BJ (cell line): ENCODE measurements at places on chromosomes 6 and 20.

- no peak for DNase-seq
These were observed 260.9 kb downstream of the SLC24A3 start for GRCh38 chr20:19473216-19473921.

DNA sequence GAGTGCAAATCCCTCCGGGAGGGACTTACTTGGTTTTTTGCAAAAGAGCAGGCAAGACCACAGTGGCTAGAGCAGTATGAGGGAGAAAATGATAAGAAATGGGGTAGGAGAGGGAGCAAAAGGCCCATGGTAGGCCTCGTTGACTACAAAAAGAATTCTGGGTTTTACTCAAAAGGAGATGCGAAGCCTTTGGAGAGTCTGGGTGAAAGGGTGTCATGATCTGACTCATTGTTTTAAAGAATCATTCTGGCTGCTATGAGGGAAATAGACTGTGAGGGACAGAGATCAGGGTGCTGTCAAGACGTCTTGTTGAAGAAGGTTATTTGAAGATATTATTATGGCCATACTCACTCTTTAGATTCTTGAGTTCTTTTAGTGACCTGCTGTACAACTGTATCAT, 13.0 kb downstream of the TBC1D32 start:
- DNase-seq: no peak

DNA sequence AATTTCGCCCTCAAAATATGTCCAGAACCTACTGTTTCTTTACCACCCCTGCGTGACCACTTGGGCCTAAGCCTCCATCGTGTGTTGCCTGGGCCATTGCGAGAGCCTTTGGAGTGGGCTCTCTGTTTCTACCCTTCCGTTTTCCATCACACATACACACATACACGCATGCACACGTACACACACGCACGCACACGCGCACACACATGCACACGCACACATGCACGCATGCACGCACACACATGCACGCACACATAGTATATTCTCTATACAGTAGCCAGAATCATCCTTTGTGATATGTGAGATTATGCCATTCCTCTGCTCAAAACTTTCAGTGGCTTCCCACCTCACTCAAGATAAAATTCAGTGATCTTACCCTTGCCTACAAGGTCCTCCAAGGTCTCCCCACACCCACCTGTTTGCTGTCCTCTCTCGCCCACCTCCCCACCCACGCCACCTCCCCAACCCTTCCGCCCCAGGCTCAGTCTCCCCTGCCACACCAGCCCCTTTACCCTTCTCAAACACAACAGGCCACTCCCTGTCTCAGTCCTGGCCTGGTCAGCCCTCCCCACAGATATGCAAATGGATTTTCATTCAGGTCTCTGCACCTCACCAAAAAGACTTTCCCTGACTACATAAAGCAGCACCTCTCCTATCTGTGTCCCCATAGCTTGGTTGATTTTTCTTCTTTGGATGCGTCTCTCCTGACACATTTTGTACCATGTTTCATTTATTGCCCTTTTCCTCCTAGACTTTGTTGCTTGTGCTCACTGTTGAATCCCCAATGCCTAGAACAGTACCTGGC, 559.6 kb downstream of the CD83 start:
- no peak for DNase-seq

- no peak for DNase-seq
These were observed 111.1 kb downstream of the FOXA2 start for GRCh38 chr20:22473293-22473692.
